ENCODE measurements at places on chromosomes 13 and 19.
A peak's percentile ranks its signal among the peaks of the same experiment; 100 is the strongest.

DNA sequence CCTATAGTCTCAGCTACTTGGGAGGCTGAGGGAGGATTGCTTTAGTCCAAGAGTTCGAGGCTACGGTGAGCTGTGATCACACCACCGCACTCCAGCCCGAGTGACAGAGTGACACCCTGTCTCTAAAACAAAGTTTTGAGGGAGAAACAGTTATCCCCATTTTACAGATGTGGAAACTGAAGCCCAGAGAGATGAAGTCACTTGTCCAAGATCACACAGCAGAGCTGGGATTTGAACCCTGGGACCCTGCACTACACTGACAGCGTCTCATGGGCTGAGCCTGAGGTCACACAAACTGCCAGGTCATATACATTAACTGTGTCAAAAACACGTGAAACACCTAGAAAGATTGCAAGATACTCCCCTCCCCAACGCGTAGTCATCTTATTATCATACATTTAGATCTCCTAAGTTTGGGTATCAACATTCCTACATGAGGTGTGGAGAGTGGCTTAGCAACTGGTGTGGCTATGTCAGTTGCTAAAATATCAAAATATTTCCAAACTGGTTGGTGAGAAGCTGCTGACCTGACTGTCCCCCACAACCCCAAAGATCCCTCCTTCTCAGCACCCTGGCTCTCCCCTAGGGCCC is 8.2 kb downstream of the FCGBP start:
- no peak for DNase-seq

- no peak for DNase-seq
These were observed 22.4 kb upstream of the EBI3 start for GRCh38 chr19:4206818-4207484.

GRCh38 chr19:3360421-3361383 is 5.7 kb upstream of the NFIC start:
- DNase-seq: peak; percentile 81

GRCh38 chr19:36573895-36574720 is 1.0 kb upstream of the ZNF529 start:
- DNase-seq: no peak

GRCh38 chr13:106651442-106651841 is 83.5 kb upstream of the ARGLU1 start:
- no peak for DNase-seq

DNA sequence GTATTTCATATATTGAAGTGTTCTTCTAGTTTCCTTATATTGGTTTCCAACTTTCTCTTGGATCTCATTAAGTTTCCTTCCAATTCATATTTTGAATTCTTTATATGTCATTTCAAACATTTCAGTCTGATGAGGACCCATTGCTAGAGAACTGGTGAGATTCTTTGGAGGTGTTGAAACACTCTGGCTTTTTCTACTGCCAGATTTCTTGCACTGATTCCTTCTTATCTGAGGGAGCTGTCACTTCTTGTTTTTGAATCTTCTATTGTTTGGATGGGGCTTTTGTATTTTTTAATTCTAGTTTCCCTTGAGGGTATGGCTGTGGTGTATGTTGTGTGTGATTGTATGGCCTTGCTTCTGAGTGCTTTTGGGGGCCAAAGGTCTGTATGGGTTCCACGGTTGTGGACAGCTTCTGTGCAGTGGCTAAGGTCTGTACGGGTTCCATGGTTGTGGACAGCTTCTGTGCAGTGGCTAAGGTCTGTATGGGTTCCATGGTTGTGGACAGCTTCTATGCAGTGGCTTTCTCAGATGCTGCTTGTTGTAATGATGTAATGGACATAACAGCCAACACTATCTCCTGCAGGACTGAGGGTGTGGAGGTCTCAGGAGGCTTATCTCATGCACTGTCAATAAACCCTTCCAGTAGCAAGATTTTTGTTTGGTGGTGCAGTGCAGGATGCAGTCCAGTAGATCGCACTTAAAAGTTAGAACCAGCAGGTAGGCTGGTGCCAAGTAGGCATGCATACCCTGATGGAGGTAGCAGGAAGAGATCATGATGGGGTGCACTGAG is 36.8 kb downstream of the ACSBG2 start:
- no peak for DNase-seq

GRCh38 chr19:8654591-8655339 is 24.3 kb downstream of the NFILZ start:
- DNase-seq: no peak

DNA sequence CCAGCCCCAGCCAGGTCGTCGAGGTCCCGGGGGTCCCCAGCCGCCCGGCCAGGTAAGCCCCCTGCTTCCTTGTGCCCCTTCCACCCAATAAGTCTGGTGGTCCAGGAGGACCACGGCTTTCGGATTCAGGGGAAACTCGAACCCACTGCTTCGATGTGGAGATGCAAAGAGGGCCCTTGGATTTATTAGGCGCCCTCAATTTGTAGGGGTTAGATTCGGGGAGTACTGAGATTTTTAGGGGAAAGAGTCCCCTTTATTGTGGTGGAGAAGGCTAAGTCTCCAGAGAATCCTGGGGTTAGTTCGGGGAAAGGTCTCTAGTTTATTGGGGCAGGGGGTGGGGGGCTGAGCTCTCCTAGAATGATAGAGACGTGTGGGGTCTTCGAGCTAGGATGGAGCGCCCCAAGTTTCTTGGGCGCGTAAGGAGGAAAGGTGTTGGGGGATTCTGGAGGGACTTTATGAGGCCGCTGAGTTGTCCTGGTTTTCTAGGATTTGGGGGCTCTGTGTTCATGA is 3.8 kb upstream of the LTBP4 start:
- DNase-seq: no peak

DNA sequence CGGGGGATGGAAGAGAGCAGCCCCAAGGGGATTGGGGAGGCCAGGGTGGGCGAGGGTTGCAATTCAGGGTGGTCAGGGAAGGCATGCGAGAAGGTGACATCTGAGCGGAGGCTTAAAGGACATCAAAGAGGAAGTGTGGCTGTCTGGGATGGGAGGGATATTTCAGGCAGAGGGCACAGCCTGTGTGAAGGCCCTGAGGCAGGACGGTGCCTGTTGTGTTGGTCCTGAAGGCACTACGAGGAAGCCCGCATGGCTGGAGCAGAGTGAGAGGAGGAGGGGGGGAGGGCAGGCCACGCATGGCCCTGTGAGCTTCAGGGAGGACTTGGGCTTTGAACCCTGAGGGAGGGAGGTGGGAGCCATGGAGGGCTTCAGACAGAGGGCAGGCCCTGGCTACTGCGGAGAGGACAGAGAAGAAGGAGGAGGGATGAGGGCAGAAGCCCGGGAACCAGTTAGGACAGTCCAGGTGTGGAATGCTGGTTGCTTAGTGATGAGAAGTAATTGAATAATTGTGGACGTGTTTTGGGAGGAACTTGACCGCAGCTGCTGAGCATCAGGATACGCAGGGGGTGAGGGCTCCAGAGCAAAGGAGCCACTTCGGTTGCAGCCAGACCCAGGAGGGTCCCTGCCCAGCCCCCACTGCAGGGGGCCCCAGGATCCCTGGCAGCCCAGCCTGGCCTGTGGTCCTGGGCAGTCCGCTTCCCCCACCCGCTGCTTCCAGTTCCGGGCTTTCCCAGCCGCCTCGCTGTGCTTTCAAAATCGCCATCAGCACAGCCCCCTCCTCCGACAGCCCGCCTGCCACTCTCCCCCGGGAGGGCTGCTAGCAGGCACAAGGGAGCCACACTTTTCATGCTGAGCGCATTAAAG is 6.2 kb downstream of the TLE6 start:
- no peak for DNase-seq

GRCh38 chr19:10936661-10937084 is 8.1 kb downstream of the TIMM29 start:
- no peak for DNase-seq

DNA sequence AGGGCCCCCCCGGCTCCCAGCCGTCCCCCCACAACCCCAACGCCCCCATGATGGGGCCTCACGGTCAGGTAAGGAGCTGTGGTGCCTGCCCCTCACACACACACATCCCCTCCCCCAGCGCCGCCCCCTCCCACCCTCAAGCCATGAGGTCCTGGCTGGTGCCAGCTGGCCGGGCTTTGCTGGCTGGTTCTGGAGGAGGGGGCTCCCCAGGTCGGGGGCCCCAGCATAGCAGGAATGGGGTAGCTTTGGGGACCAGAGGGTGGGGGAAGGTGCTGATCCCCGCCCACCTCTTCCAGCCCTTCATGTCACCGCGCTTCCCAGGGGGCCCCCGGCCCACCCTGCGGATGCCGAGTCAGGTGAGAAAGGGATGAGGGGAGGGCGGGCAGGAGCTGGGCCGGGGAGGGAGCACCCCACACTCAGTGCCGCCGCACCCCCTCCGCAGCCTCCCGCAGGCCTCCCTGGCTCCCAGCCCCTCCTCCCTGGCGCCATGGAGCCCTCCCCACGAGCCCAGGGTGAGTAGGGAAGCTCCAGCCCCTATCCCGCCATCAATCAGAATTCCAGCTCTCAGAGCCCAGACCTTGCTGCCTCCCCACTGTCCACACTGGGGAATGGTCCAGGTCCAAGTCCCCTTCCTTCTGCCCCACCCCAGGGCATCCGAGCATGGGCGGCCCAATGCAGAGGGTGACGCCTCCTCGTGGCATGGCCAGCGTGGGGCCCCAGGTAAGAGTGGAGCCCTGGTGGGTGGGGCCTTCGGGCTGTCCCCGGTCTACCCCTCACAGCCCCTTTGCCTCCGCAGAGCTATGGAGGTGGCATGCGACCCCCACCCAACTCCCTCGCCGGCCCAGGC is 6.4 kb downstream of the ISYNA1 start:
- no peak for DNase-seq

DNA sequence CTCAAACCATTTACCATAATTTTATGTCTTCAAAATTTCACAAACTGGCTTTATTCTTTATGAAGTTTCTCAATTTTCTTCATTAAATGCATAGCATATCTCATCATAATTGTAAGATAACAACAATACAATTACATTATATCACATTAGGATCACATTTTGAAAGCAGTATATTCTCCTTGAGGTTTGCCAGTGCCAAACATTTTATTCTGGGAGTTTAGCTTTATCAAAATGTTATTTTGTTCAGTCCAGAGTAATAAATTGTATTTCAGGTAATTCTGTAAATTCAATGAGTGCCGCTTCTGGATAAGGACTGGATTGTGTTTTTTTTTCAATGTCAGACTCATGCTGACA is 234.6 kb upstream of the MIR17HG start:
- no peak for DNase-seq

DNA sequence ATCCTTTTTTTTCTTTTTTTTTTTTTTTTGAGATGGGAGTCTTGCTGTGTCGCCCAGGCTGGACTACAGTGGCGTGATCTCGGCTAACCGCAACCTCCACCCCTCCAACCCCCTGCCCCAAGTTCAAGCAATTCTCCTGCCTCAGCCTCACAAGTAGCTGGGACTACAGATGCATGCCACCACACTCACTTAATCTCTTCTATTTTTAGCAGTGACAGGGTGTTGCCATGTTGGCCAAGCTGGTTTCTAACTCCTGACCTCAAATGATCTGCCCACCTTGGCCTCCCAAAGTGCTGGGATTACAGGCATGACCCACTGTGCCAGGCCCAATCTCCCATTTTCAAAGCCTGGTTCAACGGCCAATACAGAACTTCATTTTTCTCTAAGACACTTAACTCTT is 9.1 kb downstream of the FOXO1 start:
- DNase-seq: no peak

GRCh38 chr19:9342610-9343304 is 18.8 kb downstream of the ZNF559 start:
- no peak for DNase-seq

DNA sequence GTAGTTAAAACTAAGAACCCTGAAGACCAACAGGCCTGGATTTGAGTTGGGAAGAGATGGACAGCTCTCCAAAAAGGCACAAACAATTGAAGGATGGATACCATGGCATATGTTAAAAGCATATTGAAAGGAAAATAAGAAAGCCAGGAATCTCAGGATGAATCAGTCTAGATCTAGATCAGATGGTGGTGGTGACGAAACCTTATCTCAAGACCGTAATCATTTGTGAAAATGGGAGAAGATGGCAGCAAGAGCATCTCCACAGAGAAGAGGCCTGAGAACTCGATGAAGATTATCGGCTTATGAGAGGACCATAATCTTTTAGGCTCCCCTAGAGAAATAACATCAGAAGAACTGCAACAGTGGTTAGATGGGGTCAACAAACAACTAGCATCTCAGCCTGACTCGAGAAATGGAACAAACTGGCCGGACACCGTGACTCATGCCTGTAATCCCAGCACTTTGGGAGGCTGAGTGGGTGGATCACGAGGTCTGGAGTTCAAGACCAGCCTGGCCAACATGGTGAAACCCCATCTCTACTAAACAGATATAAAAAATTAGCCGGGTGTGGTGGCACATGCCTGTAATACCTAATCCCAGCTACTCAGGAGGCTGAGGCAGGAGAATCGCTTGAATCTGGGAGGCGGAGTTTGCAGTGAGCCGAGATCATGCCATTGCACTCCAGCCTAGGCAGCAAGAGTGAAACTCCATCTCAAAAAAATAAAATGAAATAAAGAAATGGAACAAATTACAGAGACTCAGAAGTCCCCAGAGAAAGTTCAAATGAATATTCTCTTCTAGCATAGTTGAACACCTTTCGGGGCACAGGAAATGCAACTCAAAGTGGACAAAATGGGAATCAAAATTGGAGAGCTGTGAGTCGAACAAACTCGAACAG is 47.6 kb downstream of the FOXO1 start:
- no peak for DNase-seq

- DNase-seq: no peak
These were observed 7.3 kb downstream of the LYL1 start for GRCh38 chr19:13095393-13095784.

DNA sequence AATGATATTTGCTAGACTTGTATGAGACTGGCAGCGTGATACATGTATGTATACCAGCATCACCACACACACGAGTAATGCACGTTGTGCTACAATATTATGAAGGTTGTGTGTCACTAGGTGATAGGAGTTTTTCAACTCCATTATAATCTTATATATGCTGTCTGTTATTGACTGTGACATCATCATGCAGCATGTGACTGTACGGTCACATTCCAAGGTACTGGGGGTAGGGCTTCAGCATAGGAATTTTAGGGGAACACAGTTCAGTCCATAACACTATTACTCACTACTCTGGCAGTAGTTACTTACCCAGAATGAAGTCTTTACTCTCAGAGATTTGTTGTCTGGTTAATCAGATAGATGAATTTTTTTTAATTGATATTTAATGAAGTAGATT is 91.1 kb downstream of the CDK8 start:
- DNase-seq: no peak

- DNase-seq: peak; percentile 36
These were observed 91.4 kb upstream of the CACNA1A start for GRCh38 chr19:13597640-13598039.

GRCh38 chr19:43534816-43535761 is 2.1 kb downstream of the ZNF575 start:
- DNase-seq: peak; percentile 44

DNA sequence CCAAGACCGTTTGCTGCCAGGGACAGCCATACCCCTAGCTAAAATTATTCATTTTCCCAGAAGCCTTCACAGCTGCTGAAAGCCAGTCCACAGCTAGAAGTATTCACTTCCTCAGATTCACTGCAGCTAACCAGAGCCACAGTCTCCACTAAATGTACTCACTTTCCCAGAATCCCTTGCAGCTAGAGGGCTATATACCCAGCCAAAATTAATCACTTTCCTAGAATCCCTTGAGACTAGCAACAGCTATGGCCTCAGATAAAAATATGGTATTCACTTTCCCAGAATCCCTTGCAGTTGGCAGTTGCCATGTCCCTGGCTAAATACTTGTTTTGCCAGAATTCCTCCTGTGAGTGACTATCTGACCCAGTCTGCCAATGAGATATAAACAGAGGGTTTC is 13.8 kb upstream of the MEIS3 start:
- DNase-seq: no peak

GRCh38 chr13:41505209-41505835 is 48.0 kb downstream of the RGCC start:
- no peak for DNase-seq

All from putamen (tissue), 1 donor.